Psoas muscle (tissue), 8 donors: ENCODE measurements at places on chromosomes 4 and X. TPM values are rescaled to one million over a fixed set of nuclear protein-coding genes. Genes with fewer than 3 reads are reported as not detected.

The VEGFC gene
- polyA plus RNA-seq, result 2.1 TPM

The NELFA gene
- polyA plus RNA-seq, result 13.2 TPM

The CT45A1 gene
- not detected for polyA plus RNA-seq

The P2RY8 gene
- 1.3 TPM for polyA plus RNA-seq

The PPARGC1A gene
- 64.3 TPM for polyA plus RNA-seq

The TEC gene
- polyA plus RNA-seq, result 0.82 TPM

The MAGEB10 gene
- polyA plus RNA-seq, result not detected

The MOB1B gene
- 2.8 TPM for polyA plus RNA-seq

The PARM1 gene
- 1.3 TPM for polyA plus RNA-seq

The SUPT20HL1 gene
- not detected for polyA plus RNA-seq

The SLC6A14 gene
- 0.01 TPM for polyA plus RNA-seq

The MAP3K15 gene
- polyA plus RNA-seq, result 0.09 TPM

The BTC gene
- polyA plus RNA-seq, result 0.18 TPM

The RHOXF2B gene
- polyA plus RNA-seq, result not detected

The ABRAXAS1 gene
- polyA plus RNA-seq, result 6.5 TPM

The WDR45 gene
- polyA plus RNA-seq, result 93.2 TPM

The DRD5 gene
- not detected for polyA plus RNA-seq

The ZDHHC15 gene
- 0.16 TPM for polyA plus RNA-seq

The SMIM31 gene
- not detected for polyA plus RNA-seq

The MAGEA4 gene
- polyA plus RNA-seq, result not detected

The GRIA2 gene
- not detected for polyA plus RNA-seq

The PAGE1 gene
- polyA plus RNA-seq, result not detected

The CCSER1 gene
- polyA plus RNA-seq, result 0.13 TPM

The TASL gene
- polyA plus RNA-seq, result 0.04 TPM

The CDS1 gene
- polyA plus RNA-seq, result 0.04 TPM

The PAGE2 gene
- polyA plus RNA-seq, result not detected

The HDX gene
- polyA plus RNA-seq, result 0.27 TPM

The DOK7 gene
- polyA plus RNA-seq, result 17.3 TPM

The ARMCX6 gene
- 10.1 TPM for polyA plus RNA-seq

The DCAF8L2 gene
- polyA plus RNA-seq, result not detected

The HPGD gene
- polyA plus RNA-seq, result 0.87 TPM

The EFHC2 gene
- polyA plus RNA-seq, result 0.08 TPM
